ENCODE measurements at places on chromosomes 3 and 15.

GRCh38 chr3:105802118-105802706, 66.6 kb downstream of the CBLB start:
- DNase-seq: no peak

GRCh38 chr15:99333413-99333812, 82.1 kb downstream of the LRRC28 start:
- no peak for DNase-seq

GRCh38 chr3:185216607-185216958, 37.3 kb downstream of the EHHADH start:
- DNase-seq: no peak

DNA sequence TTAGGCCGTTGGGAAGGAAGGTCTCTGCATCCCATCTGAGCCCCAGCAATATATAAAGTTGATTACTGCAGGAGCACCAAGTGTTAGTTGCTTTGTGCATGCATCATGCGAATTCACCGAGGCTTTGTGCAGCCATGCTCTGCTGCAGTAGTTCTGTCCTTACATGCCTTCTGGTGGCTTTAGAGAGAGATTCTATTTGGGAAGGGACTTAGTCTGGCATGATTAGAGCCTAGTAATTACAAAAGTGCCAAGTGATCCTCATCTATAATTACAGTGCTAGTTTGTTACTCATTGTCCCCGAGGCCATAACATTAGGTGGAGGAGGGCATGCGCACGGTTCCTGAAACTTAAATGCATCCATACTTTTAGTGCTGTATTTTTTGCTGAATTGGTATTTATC, 353.6 kb downstream of the CNTN4 start:
- no peak for DNase-seq

- no peak for DNase-seq
Measured at GRCh38 chr3:112376992-112377391, 44.0 kb downstream of the CD200 start.

DNA sequence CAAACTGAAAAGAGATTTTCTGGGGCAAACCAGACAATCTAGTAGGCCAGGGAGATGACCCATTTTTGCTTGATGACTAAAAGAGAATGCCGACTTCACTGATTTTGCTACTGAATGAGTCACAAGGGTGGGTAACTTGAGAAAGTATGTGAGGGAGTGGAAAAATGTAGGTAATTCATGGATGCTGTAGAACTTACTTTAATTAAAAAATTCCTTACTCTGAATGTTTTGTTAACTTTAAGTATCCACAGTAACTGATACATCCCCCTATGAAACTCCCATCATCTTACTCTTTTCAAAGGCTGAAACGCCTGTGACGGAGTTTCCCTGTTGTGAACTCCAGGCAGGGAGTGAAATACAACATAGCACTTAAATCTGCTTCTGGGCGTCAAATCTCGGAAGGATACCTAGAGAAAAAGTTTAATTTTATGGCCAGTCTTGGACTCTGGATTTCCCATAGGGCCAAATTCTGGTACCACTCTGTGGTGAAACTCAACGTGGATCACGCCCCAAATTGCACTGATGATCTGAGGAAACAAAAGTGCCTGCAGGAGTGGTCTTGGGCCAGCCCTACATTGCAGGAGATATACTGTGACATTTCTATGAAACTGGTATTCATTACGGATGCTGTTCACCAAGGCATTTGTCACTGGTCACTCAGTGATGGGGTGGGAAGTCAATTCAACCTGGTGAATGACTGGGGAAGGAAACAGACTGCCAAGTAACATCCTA, 24.0 kb downstream of the GOLIM4 start:
- DNase-seq: no peak

- no peak for DNase-seq
Measured at GRCh38 chr15:63488398-63488960, 15.9 kb upstream of the USP3 start.

Data from right lobe of liver (tissue), 6 donors.